ENCODE measurements at places on chromosomes 4 and X.

GRCh38 chrX:97968376-97969163 is 1084.9 kb downstream of the RPA4 start:
- no peak for DNase-seq

DNA sequence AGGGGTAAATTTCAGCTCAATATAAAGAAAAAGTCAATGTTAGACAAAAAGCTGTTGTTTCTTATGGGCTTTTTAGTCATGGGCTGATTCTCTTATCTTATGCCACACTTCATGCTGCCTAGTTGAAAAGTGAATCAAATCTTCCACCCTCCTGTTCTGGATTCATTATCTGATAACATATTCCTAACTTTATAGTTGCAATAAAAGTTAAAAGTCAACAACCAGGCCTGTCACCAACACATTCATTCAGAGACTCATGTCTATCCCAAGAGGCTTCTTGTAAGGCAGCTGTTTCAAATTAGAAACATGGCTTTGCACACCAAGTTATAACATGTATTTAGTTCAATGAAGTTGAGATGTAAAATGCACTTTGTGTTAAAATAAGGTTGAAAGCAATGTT is 243.8 kb downstream of the ADAMTS3 start:
- DNase-seq: no peak

DNA sequence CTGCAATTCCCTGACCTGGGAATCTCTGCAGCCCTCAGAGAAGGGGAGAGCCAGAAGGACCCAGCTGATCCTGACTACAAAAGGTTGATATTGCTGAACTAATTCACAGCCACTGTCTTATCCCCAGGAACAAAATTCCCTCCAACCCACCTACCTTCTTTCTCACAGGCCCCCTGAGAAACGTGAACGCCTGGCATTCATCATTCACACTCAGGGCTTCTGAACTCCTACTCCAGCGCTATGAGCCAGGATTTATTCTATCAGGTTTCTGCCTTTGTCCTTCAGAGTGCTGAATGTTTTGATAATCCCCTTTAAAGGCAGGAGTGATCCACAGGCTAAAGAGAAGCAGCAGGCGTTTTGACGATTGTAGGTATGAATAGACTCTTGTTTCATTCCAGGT is 76.5 kb downstream of the KCNIP4 start:
- no peak for DNase-seq

DNA sequence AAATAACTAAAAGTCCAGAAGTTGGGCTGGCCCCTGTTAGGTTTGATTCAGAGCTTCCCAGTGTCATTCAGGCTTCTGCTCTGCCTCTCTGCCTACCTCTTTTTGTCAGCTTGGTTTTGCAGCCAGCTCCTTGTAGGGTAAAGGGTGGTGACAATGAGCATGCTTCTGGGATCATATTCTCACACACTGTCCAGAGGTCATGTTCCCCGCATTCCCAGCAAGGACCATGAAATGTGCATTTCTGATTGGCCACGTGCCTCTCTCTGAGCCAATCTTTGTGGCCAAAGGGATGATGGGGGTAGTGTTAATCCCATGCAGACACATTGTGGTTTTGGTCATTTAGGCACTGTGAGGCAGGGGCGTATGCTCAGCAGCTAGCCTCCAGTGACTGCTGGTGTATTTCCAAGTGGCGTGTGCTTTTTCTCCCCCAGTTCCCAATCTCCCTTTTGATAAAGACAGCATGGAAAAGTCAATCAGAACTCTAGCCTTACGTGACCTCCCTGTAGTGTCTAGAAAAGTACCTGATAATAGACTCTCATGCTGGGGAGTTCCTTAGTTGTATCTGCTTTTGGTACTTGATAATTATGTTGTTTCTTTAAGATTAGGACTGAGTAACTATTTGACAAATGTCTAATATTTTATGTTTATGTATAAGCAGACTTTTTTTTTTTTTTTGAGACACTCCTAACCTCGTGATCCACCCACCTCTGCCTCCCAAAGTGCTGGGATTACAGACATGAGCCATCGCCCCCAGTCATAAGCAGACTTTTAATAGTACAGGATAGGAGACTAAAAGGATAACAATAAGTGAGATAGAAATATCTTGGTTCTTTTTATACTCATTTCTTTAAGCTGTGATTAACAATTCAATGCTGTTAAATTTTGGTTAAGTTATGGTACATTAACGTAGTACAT is 57.8 kb downstream of the KIAA0232 start:
- no peak for DNase-seq

- no peak for DNase-seq
Measured at GRCh38 chrX:71603618-71604017, 14.7 kb downstream of the CXCR3 start.

- DNase-seq: no peak
Measured at GRCh38 chr4:171203425-171203824, 609.8 kb upstream of the GALNTL6 start.

- DNase-seq: no peak
Measured at GRCh38 chr4:124184792-124185191, 527.7 kb downstream of the ANKRD50 start.

DNA sequence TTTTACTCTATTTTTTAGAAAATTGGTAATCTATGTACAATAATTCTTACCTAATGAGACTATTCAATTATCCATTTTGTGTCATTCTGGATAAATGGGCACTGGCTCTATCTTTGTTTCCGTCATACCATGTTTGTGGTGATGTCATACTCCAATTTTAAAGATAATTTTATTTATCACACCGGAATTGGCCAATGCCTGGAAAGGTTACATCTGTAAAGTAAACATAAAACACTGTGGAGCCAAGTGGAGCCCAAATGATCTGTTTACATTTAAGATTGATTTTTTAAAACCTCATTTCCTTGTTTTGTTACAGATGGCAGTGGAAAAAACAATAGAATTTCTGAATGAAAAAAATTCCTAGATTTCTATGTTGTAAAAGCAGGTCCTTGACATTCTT is 120.2 kb upstream of the GPRIN3 start:
- no peak for DNase-seq

DNA sequence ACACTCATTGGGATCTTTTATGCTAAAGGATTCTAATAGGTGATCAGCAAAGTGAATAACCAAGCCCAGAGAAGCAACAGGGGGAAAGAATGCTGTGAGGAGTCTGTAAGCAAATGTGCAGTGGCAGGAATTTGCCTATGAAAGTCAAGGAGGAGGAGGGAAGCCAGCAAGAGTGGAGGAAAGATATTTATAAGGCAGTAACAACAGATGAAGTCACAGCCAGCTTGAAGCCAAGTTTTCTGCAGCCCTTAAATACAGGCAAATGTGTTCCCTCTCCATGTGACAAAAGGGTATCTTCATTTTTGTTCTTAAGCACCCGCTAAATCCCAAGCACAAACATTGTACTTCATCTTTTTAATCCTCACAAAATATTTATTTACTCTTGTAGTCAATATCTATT is 275.0 kb upstream of the CLNK start:
- DNase-seq: no peak

DNA sequence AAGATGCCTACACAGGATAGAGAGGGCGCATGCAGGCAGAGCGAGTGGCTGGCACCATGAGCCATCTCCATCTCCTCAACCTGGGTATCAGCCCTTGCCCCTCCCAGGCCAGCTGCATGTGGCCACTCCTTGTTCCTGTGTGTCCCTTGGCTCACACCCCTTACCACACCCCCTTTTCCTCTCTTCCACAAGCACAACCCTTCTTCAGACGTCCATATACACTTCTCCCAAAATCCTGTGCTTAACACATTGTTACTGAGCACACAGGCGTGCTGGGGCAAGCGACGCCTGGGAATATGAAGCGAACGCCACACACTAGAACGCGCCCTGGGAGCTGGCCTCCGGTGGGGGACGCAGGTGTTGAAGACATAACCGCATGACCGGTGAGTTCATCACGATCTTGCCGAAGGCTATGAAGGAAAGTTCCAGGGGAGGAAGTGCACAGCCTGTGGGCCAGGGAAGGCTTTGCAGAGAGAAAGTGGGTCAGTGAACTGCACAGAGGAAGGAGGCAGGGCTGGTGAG is 19.1 kb upstream of the KIAA0232 start:
- DNase-seq: no peak

GRCh38 chr4:174210952-174211490 is 72.4 kb downstream of the FBXO8 start:
- no peak for DNase-seq

DNA sequence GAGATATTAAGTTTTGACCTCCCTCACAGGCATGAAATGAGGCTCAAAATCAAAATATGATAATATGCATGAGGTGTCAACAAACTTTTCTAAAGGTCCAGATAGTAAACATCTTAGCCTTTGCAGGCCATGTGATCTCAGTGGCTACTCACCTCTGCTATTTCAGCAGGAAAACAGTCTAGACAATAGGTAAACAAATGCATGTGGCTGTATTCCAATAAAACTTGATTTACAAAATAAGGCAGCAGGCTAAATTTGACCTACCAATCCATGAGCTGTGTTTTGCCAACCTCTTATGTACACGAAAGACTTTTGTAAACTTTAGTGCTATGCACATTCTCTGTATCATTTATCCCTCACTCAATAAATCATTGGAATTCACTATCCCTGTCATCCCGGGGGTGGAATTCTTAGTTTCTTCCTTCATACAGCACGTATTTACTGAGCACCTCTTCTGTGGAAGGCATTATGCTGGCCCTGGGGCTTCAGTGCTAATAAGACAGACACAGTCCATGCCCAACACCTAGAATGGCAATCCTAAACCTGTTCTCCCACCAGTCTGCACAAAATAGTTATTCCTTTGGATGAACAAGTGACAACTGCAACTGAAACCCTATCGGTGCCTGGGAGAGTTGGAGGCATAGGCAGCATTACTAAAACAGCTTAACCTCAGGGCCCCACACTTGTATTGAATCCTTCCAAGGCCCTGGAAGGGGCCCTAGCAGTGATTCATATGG is 19.9 kb downstream of the MAGEB17 start:
- no peak for DNase-seq

DNA sequence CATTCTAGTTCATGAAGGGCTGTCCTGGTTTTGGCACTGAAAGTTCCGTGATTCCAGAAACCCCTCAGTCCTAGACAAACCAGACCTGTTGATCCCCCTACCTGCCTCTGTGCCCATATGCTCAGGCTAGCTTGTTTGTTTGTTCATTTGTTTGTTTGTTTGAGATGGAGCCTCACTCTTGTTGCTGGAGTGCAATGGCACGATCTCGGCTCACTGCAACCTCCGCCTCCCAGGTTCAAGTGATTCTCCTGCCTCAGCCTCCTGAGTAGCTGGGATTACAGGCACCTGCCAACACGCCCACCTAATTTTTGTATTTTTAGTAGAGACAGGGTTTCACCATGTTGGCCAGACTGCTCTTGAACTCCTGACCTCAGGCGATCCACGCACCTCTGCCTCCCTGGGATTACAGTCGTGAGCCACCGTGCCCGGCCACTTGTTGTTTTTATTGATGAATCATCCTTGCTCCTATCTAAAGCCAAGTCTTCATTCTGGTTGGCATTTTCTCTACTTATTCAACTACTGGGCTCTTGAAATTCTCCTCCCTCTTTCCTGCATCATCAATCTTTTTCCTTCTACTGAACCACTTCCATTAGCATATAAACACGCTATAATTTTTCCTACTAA is 86.3 kb upstream of the BMP2K start:
- DNase-seq: no peak

GRCh38 chr4:183861426-183861825 is 43.7 kb upstream of the STOX2 start:
- no peak for DNase-seq

GRCh38 chrX:150616863-150617198 is 48.4 kb downstream of the MTM1 start:
- DNase-seq: no peak

GRCh38 chr4:10003666-10004065 is 17.6 kb downstream of the SLC2A9 start:
- no peak for DNase-seq

DNA sequence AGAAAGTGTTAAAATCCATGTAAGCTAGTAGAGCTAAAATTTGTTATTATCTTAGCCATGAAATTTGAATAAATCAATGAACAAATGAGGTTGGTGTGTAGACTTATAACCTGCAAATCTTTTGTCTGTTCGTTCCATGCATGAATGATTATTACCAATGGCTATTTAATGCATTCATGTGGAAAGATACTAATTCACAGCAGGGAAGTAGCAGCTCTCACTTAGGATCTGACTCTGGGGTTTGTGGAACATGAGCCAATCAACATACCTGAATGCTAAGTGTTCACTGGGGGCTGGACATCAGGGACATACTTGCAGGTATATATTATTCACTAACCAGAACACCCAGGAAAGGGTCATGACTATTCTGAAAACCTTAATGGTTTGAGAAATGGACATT is 444.1 kb downstream of the STIM2 start:
- DNase-seq: no peak

- DNase-seq: no peak
Measured at GRCh38 chr4:187294861-187295260, 571.2 kb upstream of the FAT1 start.

- no peak for DNase-seq
Measured at GRCh38 chr4:104726002-104726401, 231.3 kb upstream of the CXXC4 start.

DNA sequence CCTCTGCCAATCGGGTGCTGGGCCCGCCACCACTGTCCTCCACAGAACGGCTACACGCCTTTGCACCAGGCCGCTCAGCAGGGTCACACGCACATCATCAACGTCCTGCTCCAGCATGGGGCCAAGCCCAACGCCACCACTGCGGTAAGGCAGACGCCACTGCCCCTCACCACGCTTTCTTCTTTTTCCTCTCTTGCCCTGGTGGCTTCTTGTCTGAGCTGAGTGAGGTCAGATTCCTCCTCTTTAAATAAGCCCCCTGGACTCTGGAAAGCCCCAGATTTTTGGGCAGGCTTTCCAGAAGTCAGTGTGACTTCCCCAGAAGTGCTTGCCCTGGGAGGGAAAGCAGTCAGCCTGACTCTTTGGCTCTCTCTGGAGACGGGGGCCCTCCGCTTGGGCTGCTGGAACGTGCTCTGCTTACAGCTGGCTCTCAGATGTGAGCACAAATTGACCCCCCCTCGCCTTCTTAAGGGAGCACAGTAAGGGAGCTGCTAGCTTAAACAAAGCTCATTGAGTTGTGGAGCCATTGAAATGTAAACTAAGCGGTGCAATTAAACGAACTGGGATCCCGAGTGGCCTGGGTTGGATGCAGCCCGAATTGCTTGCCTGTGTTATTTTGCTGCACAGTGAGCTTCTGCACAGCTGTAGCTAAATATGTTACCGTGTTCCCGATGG is 243.1 kb downstream of the ANK2 start:
- no peak for DNase-seq

- DNase-seq: no peak
Measured at GRCh38 chr4:115310641-115311040, 197.2 kb upstream of the NDST4 start.

GRCh38 chrX:85955510-85955909 is 91.8 kb downstream of the CHM start:
- no peak for DNase-seq

DNA sequence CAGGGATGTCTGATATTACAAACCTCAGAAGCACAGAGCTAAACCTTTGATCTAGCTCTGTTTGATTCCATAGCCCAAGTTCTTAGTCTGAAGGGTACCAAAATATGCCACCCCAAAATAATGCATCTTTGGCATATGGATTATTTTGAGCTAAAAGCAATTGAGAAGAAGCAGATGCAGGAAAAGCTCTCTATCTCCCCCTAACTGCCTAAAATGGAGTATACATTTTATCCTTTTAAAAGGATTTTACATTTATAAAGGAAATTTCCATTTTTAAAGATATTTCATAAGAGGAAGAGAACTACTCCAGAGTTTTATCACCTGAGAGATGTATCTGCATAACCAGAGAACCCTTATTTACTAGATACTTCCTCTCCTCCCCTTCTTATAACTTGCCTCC is 158.7 kb downstream of the ZNF674 start:
- no peak for DNase-seq

Measured in activated gamma-delta T cell treated with anti-CD3 and anti-CD28 coated beads, Interleukin-2, amount 50 U/mL, for 16 hours (primary cell).